Esophagus squamous epithelium (tissue), 5 donors: ENCODE measurements at places on chromosomes 16 and 17.

GRCh38 chr16:84595052-84595481 lies 22.8 kb downstream of the COTL1 start:
- no peak for DNase-seq

DNA sequence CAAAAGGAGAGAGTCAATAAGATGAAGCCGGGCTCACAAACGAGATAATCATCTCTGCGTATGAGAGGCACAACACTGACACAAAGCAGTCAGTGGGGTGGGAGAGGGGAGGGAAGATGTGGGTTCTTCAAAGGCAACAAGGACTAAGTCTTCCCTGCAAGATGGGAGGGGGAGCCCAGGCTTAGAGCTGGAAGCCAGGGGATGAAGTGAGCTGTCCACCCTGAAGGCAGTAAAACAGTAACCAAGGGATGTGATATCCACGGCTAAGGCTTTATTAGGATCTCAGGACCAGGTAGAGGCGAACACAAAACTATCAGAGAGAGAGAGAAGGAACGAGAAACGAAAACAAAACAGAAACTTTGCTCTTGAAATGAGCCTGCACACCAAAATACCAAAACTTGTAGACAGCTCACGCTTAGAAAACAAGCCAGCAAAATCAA lies 115.9 kb downstream of the DYNLRB2 start:
- DNase-seq, result no peak

DNA sequence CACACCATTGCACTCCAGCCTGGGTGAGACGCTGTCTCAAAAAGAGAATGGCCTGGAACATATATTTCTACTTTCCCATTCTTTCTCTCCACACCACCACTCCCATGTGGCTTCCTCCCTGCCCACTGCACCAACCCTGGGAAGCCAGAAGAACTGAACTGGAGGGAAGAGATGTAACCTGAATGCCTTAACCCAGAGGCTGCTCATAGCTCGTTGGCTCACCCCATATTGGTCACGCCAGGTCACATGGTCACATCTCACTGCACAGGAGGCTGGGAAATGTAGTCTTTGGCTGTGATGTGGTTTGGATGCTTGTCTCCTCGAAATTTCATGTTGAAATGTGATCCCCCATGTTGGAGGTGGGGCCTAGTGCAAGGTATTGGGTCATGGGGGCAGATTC lies 5.9 kb upstream of the DNAH17 start:
- DNase-seq, result no peak

- DNase-seq, result no peak
Measured at GRCh38 chr16:66134875-66135274, 231.6 kb upstream of the CDH5 start.

GRCh38 chr17:57723427-57724025 lies 21.6 kb downstream of the CCDC182 start:
- DNase-seq, result no peak
